ENCODE measurements at places on chromosomes 5 and 9. TPM values are rescaled to one million over a fixed set of nuclear protein-coding genes. Genes with fewer than 3 reads are reported as not detected.

Gene DMRT2
- total RNA-seq = not detected

Gene PRR16
- total RNA-seq = 7.3 TPM

Gene GFPT2
- total RNA-seq = 26.7 TPM

Gene IFNE
- 6.6 TPM for total RNA-seq

Gene SNCAIP
- total RNA-seq = 5.1 TPM

Gene PRUNE2
- 95.6 TPM for total RNA-seq

Gene GCNT1
- 27.7 TPM for total RNA-seq

Gene SLC46A2
- not detected for total RNA-seq

Gene CCL21
- not detected for total RNA-seq

Gene SLC1A3
- 3.1 TPM for total RNA-seq

Gene SPINK6
- total RNA-seq = not detected

Gene CRHBP
- 0.17 TPM for total RNA-seq

Gene LHX6
- not detected for total RNA-seq

Gene LCN10
- total RNA-seq = not detected

Gene LCN15
- total RNA-seq = not detected

Gene NME5
- 2.5 TPM for total RNA-seq

Gene MRPL50
- 12.2 TPM for total RNA-seq

Gene SPINK4
- not detected for total RNA-seq

Gene NRG2
- 0.51 TPM for total RNA-seq

Gene IL17B
- total RNA-seq = not detected

Gene BHMT2
- 20.3 TPM for total RNA-seq

Gene RXFP3
- total RNA-seq = not detected

Gene MAT2B
- 136 TPM for total RNA-seq

Gene ADRB2
- 4.5 TPM for total RNA-seq

Measured in fibroblast of lung (primary cell).